ENCODE measurements at places on chromosomes 2 and 18.
A peak's percentile ranks its signal among the peaks of the same experiment; 100 is the strongest.

- no peak for DNase-seq
Observed at GRCh38 chr2:20145497-20146193, 79.3 kb downstream of the SDC1 start.

GRCh38 chr2:240884221-240884620, 11.7 kb downstream of the MAB21L4 start:
- DNase-seq, result no peak

DNA sequence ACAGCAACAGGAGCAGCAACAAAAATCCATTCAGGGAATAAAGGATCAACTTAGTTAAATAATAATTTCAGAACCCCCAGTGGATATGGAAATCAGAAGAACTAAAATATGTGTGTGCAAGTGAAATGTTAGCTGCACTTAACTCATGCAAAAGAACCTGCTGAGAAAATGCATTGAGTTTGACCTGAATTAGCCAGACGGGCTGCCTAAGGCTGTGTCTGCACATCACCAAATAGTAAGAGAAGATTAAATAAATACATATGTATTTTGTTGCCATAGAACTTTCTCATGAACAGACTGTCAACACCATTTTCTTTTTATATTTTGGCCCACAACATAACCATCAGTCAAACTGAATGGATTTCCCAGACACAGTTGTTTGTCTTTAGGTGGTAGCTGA, 262.0 kb upstream of the PIK3C3 start:
- DNase-seq, result no peak

GRCh38 chr2:120670371-120670770, 65.3 kb upstream of the GLI2 start:
- DNase-seq, result no peak

DNA sequence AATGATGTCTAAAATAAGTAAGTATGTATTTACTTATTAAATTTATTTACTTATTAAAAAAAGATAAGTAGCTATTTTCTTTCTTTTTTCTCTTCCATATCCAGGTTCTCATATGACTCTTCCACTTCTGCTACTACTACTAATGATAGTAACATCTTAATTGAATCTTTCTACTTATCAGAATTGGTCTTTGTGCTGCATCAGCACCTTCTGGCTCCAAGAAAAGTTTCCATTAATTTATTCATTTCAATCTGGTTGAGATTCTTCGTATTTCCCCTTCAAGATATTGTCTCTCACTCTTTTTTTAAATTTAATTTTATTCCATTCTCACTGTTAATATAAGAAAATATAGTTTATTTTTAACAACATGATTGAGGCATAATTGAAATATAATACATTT, 1675.4 kb downstream of the DPP10 start:
- no peak for DNase-seq

DNA sequence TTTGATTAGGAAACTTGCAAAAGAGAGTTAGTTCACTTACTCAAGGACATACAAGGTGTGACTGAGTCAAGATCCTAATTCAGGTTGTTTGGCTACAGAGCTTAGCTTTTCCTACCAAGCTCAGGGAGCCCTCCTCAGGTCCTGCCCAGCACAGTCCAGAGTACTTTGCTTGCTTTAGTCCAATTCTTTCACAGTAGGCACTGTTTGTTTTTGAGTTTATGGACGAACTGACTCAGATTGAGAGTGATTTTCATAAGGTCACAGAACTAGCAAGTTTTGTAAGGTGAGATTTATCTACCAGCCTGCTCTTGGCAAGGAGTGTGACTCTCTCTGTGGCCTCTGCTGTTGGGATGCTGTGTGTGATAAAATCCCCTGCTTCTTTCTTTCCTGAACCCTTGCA, 310.5 kb downstream of the PTPRM start:
- DNase-seq, result no peak

- peak; percentile 90 for DNase-seq
Observed at GRCh38 chr2:1226766-1227165, 186.5 kb upstream of the TPO start.

GRCh38 chr2:71003396-71003795, 8.7 kb upstream of the TEX261 start:
- DNase-seq, result no peak

GRCh38 chr18:47931718-47932103, 1.3 kb upstream of the SMAD2 start:
- DNase-seq, result peak; percentile 73

DNA sequence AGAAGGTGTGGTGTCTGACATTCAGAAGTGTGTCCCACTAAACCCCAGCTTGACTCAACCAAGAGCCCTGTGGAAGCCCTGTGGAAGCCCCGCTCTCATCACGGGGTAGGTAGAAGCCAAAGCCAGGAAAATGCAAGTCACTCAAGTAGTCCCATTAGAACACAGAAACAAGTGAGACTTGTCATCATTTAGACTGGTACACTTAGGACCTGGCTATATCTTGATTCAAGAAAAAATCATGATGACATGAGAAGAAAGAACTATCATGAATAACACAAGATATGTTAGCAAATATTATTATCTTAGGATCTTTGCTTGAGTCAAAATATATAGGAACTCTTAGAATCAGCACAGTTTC, 28.2 kb upstream of the SULT1C4 start:
- DNase-seq, result no peak

GRCh38 chr18:44893045-44893706, 212.5 kb downstream of the SETBP1 start:
- DNase-seq, result no peak

GRCh38 chr2:182907081-182907830, 40.8 kb upstream of the FRZB start:
- no peak for DNase-seq

DNA sequence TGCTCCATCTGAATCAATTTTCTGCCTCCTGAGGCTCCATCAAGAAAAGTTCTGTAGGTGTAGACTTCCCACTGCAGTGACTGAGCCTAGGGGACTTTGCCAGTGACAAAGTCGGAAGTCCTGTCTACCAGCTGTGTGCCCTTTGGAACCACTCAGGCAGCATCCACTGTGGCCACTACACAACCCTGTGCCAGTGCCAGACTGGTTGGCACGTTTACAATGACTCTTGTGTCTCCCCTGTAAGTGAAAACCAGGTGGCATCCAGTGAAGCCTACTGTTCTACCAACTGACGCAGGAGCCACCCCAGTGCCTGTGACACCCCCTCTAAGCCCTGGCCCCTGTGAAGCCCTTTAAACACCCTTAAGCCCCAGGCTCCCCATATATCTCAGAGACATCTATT, 132.1 kb upstream of the SERPINE2 start:
- DNase-seq, result no peak

- no peak for DNase-seq
Observed at GRCh38 chr2:236612737-236613136, 43.1 kb downstream of the ACKR3 start.

DNA sequence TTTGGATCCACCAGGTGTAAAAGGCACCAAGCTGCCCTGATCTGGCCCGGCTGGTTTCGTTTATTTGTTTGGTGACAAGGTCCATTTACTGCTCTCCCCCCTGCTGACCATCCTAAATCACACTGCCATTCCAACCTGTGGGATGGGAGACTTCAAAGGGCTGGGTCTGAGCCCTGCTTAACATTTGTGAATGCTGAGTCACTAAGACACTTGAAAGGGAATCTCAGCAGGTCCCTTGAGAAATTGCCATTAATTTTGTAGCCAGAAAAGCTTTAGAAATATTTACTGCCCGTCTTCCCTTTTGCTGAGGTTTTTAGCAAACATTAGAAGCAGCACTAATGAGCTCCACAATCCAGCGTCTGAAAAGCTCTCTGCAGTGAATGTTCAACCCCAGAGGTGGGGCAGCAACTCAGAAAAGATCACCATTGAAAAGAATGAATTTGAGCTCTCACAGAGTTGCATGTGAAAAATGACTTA, 133.8 kb downstream of the ARL4C start:
- DNase-seq, result peak; percentile 12

- no peak for DNase-seq
Observed at GRCh38 chr2:86433137-86433536, 8.0 kb upstream of the KDM3A start.

DNA sequence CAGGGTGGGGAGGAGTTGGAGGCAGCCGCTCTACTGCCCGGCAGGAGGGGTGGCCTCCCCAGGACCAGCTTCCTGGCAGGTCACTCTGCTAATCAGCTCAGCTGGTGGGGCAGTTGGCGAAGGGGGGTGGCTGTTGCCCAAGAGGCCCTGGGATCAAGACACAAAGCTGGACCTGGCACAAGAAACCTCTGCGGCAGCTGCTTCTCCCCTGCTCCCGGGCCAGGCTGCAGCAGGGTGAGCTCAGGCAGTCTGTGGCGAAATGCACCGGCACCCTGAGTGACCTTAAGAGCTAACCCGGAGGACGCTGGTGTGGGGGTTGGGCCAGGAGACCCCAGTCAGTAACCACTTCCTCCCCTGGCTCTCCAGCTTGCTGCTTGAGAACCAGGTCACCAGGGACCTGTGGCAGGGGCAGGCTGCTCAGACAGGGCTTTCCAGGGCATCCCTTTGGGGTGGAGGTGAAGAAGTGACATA, 31.1 kb downstream of the TOGARAM2 start:
- no peak for DNase-seq

GRCh38 chr2:126784621-126785020, 114.1 kb upstream of the TEX51 start:
- no peak for DNase-seq

DNA sequence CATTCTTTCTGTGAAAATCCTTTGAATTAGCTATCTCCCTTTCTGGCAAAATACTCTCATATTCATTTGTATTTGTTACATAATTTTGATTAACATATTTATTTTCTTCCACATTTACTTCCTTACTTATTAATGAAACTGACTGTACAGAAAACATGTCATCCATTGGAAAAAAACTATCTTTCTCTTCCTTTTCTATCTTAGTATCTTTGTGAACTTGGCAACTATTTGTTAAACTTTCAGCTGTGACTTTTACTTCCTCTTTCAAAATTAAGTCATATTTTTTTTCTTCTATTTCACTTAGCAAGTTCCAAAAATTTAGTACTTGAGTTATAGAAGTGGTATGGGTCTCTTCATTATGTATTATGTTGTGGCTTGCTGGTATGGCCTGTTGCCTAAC, 2.6 kb downstream of the RAD51AP2 start:
- DNase-seq, result no peak

DNA sequence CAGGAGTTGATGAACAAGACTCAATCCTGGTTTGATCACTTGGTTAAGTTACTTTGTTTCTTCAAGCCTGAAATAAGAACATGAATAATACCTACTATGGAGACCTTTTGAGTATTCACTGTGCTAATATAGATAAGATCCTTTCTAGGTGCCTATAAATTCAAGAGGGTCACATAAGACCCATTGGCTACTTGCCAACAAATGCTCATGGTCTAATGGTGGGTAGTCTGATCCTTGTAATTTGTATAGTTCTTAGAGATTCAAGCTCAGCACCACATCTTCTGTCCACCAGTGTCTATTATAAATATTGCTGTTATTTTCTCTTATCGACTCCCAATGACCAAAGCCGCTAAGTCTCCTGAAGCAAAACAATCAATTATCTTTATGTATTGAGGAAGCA, 27.4 kb upstream of the ACSL3 start:
- DNase-seq, result no peak

- DNase-seq, result peak; percentile 68
Observed at GRCh38 chr2:178072383-178073301, at the start of gene PDE11A. PDE11A (minus strand) TSS chr2:178072777; CDS start chr2:178072437, 340 bp downstream.

DNA sequence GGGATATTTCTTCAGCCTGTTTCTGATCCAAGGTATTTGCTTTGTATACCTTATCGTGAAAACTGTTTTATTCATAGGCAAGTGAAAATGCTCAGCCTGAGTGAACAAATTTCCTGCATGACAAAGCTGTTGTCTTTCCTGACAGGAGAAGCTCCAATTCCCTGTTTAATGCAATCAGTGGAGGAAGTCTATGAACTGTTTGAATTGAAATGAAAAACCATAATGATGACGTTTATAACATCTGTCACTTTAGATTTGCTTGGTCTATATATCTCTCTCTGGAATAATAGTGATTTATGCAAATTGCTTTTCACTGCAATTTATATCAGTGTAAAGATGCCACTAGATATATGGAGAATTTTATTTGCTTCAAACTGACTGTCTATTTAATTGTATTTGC, 239.4 kb upstream of the HNMT start:
- no peak for DNase-seq

DNA sequence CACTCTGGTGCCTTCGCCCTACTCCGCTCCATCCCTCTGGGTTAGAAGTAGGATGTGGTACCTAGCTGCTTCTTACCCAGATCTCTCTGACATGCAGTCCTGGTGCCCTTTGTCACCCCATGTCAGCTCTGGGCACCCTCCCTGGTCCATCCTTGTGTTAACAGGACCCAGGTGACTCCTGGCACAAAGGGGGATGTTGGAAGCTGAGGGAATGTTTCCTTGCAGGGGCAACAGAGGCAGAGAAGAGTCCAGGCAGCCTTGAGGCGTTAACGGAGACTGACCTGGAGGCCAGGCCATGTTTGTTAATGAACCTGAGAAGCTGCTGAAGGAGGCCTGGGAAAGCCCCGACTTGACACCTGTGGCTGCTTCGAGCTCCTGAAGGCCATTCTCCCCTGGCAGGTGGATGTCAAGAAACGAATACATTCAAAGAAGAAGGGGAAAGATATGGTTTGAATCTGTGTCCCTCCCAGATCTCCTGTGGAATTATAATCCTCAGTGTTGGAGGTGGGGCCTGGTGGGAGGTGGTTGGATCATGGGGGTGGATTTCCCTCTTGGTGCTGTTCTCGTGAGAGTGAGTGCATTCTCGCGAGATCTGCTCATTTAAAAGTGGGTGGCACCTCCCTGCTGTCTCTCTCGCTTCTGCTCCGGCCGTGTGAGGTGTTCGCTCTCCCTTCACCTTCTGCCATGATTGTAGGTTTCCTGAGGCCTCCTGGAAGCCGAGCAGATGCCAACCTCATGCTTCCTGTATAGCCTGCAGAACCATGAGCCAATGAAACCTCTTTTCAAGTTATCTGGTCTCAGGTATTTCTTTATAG, 31.4 kb downstream of the NPPC start:
- no peak for DNase-seq

- no peak for DNase-seq
Observed at GRCh38 chr2:71944183-71944550, 203.5 kb downstream of the CYP26B1 start.
